ENCODE measurements at places on chromosomes 2 and 18.
A peak's percentile ranks its signal among the peaks of the same experiment; 100 is the strongest.

GRCh38 chr2:20514596-20515269, 67.9 kb downstream of the RHOB start:
- DNase-seq: no peak

DNA sequence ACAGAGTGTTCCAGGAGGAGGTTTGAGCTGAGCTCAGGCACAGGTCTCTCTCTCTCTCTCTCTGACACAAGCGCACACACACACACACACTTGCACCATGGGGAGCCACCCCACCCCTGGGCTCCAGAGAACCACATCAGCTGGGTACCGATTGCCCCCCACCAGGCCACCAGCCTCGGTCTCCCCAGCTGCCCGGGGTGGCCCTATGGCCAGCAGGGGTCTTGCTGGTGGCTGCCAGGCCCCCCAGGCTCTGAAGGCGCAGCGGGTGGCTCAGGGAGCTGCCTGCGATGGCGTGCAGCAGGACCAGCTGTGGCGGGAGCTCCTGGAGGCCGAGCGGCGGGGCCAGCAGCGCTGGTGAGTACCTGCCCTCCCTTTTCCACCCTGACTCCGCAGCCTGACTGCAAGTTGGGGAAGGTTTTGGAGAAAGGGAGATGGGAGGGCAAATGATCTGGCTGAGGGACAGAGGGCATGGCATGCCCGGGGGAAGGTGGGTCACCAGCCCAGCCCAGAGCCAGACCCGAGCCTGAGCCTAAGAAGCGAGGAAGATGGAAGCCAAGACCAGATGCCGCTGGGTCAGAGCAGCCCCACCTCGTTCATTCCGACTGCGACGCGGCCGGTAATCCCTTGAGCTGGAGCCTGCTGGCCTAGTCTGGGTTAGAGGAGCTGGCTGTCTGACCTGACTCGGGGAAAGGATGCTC, 21.9 kb upstream of the SLC66A3 start:
- DNase-seq: no peak

GRCh38 chr2:200127848-200128247, 172.5 kb downstream of the MAIP1 start:
- no peak for DNase-seq

GRCh38 chr2:150480241-150480640, 7.2 kb downstream of the RND3 start:
- DNase-seq: no peak

DNA sequence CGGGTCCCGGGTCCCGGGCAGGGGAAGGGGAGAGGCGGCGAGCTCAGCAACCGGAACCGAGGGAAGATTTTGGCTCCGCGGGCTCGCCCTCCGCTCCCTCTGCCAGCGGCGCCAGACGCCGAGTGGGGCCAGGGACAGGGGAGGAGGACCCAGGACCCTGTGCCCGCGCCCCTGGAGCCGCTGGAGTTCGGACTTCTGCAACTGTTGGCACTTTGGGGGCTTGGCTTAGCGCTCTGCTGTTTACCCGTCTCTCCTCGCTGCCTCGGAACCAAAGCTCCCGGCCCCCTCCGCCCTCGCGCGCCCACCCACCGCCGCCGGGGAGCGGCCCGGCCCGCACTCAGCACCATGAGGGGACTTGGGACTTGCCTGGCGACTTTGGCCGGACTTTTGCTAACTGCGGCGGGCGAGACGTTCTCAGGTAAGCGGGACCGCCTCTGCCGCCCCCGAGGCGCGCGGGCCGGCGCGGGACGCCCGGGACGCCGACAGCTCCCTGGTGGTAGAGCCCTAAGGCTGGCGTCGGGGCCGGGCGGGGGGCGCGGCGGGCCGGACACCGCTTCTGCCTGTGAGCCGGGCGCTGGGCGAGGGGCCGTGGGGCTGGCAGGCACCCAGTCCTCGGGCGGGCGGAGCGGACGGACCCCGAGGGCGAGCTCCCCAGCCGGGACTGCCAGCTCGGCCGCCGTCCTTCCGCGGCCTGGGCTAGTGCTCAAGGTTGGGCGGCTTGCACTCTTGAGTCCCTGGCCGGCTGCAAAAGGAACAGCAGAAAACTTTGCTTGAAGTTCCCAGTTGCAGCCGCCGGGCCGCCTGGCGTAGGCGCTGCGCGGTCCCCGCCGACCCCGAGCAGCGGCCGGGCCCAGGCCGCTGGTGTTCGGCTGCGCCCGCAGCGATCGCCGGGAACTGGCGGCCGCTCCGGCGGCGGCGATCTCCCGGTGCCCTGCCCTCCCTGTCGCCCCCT, 634 bp downstream of the PTPRM start:
- no peak for DNase-seq

- DNase-seq: no peak
Observed at GRCh38 chr18:26922313-26922712, 56.8 kb upstream of the AQP4 start.

DNA sequence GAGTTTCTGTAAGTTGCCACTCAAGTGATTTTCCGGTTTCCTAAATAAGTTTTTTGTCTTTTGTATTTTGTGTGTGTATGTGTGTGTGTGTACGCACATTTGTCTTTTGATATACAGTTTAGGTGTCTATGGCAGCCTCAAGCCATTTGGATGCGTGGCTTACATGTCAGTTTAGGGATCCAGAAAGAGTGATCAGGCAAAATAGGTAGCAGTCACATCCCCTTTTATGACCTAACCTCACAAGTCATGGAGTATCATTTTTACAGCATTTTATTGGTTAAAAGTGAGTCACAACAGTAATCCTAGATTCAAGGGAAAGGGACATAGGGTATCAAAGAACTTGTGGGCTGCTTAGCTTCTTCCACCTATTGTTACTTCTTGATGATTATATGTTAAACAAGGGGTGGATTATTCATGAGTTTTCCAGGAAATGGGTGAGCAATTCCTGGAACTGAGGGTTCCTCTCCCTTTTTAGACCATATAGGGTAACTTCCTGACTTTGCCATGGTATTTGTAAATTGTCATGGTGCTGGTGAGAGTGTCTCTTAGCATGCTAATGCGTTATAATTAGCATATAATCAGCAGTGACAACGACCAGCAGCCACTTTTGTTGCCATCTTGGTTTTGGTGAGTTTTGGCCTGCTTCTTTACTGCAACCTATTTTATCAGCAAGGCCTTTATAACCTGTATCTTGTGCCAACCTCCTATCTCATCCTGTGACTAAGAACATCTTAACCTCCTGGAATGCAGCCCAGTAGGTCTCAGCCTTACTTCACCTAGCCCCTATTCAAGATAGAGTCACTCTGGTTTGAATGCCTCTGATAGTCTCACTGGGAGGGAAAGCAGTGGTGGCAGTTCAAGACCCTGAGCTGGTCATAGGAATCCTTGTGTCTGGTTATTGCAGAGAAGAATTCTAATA, 8.6 kb upstream of the SOCS6 start:
- no peak for DNase-seq

DNA sequence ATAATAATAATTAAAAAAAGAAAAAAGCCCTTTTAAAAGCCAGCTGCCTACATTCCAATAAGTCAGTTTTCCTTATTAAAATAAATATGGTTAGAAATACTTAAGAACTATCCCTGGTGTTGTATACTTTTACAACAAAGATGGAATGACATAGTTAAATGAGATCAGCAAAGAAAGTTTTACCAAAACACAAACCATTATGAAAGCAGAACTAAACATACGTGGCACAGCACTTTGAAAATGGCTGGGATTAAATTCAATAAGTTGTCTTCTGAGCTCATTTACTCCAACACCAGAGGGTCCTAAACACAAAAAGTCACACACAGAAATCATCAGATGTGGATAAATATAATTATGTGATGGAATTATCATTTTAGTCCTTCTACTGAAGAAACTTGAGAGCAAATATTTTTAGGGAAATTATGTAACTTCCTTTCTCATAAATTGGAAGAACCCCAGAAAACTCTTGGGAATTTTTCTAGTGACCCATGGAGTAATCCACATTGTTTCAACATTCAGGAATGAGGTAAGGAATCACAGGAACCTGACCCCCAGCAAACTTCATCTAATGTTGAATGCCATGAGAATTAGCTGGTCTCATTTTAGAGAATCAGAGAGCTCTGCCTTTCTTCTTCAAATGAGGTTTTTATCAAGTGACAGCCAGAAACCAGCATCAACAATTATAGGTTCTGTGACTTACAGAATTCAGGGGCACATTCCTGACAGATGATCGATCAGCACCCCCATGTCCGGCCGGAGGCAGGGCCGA, 11.5 kb upstream of the TMEM237 start:
- DNase-seq: no peak

DNA sequence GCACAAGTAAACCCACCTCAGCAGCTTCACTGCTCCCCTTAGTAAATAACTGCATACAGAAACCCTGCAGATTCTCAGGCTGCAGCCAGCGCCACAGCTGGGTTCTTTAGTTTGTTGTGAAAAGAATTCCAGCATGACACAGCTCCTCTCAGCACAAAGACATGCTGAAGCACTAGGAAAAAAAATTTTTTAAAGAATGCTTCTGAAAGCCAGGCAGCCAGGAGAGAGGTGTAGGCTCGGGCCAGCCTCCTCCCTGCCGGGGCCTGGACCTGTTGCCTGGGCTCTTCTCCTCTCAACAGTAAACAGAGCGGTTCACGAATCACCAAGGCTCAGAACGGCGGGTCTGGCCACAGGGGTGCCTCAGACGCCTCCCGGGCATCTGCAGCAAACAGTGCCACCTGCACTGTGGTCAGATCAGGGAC, 95.7 kb upstream of the POU3F3 start:
- DNase-seq: no peak

- peak; percentile 50 for DNase-seq
Observed at GRCh38 chr2:30448308-30448707, 1.3 kb downstream of the LCLAT1 start.

GRCh38 chr18:74595431-74595830, 2.2 kb upstream of the ZNF407 start:
- DNase-seq: no peak

DNA sequence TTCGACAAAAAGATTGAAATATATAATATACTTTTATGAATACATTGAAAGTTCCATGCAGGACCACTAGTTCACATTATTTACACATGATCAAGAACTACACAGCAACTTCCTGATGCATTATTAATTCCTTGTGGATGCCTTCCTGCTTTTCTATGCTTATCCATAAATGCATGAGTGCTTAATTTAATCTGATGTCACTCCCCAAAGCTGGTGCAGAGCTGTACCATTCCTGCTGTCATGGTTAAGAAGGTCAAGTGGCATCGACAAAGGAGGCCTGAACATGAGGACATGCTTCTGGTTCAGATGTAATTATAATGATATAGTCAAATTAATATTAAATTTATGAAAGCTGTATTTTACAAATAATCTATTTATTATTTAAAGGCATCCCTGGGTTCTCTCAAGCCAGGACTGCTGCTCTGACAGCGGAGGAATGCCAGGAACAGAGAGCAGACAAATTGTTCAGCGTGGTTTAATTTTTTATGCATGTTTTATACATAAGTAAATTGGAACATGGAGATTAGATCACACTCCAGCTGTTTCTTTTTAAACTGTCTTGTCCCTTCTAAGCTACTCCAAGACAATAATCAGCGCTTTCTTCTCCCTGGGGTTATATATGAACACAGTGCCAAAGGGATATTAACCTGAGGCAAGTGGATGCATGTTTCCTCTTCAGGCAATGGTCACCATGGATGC, 307.3 kb upstream of the CNTNAP5 start:
- no peak for DNase-seq

- no peak for DNase-seq
Observed at GRCh38 chr2:101405351-101405899, 18.1 kb upstream of the CREG2 start.

GRCh38 chr2:18503376-18504228, 56.9 kb downstream of the RDH14 start:
- no peak for DNase-seq

DNA sequence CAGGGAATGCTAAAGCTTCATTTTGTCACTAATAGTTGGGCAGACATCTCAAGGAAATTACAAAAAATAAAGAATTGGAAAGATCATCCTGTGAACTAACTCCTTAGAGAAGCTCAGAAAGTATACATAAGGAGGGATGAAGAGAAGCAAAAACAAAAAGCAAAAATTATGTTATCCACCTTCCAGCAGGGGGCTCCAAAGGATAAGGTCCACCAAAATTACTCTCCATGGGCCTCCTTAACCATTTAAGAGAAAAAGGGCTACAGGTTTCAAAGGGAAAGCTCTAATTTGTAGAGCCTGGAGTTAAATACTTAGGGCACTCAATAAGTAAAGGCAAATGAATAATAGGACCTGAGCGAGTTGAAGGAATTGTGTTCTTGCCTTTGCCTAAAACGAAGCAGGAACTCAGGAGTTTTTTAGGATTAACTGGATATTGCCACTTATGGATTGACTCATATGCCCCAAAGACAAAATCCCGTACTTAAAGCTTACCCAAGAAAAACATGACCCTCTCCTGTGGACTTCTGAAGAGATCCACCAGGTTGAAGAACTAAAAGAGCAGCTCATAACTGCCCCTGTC, 1167.9 kb downstream of the DSC3 start:
- no peak for DNase-seq

GRCh38 chr2:150007815-150008430, 420.3 kb upstream of the MMADHC start:
- no peak for DNase-seq

GRCh38 chr2:195663007-195663406, 6.0 kb downstream of the SLC39A10 start:
- DNase-seq: no peak

GRCh38 chr18:56795381-56795780, 144.2 kb downstream of the WDR7 start:
- DNase-seq: no peak

DNA sequence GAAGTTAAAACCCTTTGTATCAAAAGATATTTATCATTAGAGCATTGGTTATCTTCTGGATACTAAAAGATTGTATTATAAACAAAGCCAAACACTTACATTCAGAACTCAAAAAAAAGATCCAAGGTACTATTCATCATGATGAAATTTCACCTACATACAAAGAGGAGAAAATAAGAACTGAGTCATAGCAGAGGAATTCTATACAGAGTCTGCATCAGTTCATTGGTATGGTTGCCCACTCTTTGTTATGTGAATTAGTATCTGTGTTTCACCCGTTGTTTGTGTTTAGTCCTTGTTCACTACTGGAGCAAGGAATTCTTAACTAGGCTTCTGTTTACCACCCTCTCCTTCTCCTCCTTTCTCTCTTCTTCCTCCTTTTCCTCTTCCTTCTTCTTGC, 157.9 kb downstream of the LNPK start:
- DNase-seq: no peak

- DNase-seq: no peak
Observed at GRCh38 chr2:157747695-157748370, 119.2 kb upstream of the ACVR1C start.
